Esophagus squamous epithelium (tissue), 5 donors: ENCODE measurements at places on chromosomes 16 and 17.

DNA sequence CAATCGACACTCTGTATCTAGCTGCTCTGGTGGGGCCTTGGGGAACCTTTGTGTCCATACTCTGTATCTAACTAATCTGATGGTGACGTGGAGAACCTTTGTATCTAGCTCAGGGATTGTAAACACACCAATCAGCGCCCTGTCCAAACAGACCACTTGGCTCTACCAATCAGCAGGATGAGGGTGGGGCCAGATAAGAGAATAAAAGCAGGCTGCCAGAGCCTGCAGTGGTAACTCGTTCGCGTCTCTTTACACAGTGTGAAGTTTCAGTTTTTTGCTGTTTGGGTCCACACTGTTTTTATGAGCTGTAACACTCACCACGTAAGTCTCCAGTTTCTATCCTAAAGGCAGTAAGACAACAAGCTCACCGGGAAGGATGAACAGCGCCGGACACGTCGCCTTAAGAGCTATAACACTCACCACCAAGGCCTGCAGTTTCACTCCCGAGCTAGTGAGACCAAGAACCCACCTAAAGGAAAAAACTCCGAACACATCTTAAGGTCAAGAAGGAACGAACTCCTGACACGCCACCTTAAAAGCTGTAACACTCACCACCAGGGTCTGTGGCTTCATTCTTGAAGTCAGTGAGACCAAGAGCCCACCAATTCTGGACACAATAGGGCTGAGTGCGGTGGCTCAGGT is 64.6 kb downstream of the KPNA2 start:
- DNase-seq: no peak

GRCh38 chr16:75181630-75182029 is 25.3 kb downstream of the CTRB2 start:
- DNase-seq: no peak

DNA sequence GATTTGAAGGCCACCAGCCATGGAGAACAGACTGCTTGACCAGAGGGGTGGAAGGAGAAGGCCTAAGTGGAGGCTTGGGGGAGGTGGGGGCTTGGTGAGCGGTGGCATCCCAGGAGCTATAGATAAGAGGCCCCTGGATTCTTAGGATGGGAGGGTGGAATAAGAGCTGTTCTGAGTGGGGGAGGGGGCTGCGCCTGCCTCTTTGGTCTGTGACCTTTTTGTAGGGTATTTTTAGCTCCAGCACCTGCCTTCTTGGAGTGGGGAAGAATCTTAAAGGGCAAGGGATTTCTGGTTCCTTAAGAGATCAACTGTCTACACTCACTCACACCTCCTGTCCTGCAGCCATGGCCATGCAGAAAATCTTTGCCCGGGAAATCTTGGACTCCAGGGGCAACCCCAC is 567 bp downstream of the ENO3 start:
- no peak for DNase-seq

DNA sequence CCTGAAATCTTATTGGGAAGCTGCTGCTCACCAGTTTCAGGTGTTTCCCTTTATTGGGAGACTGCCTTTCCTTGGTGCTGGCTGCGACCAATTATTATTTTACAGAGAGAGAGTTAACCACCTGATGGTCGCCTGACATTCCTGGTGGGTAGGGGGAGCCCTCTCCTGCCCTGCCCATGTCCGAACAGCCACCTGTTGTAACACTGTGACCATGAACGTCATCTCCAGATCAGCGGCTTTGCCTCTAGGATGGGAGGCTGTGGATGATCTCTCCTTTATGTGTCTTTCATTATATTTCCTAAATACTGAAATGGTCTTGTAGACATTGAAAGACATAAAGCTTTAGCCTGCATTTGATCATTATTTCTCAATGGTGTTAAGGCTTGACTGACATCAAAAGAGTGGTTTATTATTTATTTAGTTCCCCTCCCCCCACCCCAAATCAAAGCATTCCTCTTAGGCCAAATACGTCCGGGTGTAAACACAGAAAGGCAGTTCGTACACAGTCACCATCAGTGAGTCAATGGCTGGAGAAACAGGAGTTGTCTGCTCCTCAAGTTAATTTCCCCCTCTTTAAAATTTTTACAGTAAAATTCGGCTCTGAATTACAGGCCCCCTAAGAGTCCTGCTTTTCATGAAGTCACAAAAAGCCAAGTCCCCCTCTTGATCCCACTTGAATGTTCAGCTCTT is 57.8 kb upstream of the CACNG5 start:
- DNase-seq: no peak

- DNase-seq: no peak
Measured at GRCh38 chr17:65600518-65600917, 39.1 kb upstream of the AXIN2 start.

DNA sequence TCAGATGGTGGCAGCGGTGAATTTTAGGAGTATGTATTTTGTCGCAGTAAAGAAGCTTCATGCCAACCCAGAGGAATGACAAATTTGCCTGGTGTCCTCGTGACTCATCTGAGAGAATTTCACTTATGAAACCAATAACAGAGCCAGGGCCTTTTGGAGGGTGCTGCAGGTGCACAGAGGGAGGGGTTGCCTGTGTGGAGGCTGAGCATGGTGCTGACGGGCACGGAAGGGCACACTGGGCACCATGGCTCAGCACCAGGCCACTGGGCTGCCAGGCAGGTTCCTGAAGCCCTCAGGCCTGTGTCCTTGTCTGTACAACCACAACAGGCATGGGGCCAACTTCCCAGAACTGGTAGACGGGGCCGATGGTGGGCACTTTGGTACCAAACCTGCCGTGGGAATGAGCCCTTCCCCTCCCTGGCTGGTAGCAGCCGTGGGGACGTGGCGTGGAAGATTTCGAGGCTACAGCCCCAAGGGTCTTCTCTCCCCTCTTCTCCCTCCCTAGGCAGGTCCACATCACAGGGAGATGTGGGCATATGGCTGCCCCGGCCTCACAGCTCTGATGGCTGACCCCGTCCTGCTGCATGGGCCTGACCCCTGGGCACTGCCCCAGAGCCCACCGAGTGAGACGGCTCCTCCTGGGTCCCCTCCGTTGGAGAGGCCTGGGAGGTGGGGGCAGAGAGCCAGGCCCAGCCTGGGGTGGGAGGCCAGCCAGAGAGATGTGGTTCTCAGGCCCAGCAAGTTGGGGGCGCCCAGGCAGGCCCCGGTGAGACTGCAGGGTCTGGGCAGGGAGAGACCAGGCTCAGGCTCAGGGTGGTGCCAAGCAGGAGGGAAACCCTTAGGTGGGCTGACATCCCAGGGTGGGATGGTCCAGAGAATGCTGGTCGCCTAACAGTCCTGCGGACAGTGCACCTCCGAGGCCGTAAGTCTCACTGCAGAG is 30.2 kb upstream of the ZNF469 start:
- DNase-seq: no peak

- DNase-seq: no peak
Measured at GRCh38 chr17:48128400-48128799, 20.8 kb downstream of the SNX11 start.

DNA sequence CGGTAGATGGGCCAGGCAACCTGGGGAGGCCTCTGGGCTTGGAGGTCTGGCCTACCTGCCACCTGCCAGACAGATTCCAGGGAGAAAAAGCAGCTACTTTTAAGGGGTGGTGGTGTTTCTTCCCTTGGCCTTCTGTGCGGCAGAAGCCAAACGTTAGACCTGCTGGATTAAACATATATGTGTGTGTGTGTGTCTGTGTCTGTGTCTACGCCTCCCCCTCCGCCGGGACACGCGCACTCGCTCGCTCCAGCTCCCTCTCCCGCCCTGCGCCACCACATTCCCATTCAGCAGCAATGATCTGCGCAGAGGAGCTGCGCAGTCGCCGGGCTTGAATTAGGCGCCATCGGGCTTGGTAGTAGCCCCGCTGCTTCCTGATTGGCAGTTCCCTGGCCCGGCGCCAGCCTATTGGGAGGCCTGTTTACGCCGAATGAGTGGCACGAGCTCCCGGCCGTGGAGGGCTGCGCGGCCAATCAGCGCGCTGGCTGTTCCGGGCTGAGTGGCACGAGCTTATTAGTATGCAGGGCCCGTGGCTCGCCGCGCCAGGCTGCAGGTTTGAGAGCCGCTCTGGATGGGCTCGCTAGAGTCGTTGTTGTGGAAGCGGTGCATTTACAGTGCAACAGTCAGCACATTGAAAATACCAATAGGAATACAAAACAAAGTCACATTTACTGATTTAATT is at the start of gene BAHCC1:
TSS of gene BAHCC1 (plus strand) at position 537 of the 679 bp plus-strand sequence. CDS start 4,283 bp downstream, outside the sequence.
- DNase-seq: peak; percentile 97

- DNase-seq: no peak
Measured at GRCh38 chr16:4537376-4538343, 913 bp downstream of the CDIP1 start.

- no peak for DNase-seq
Measured at GRCh38 chr17:542943-543342, 171.7 kb downstream of the VPS53 start.

GRCh38 chr16:14485811-14486519 is 144.1 kb downstream of the PARN start:
- DNase-seq: no peak

- no peak for DNase-seq
Measured at GRCh38 chr17:21705021-21705601, 12.8 kb downstream of the KCNJ18 start.

- no peak for DNase-seq
Measured at GRCh38 chr17:61338874-61339478, 60.7 kb upstream of the TBX2 start.

DNA sequence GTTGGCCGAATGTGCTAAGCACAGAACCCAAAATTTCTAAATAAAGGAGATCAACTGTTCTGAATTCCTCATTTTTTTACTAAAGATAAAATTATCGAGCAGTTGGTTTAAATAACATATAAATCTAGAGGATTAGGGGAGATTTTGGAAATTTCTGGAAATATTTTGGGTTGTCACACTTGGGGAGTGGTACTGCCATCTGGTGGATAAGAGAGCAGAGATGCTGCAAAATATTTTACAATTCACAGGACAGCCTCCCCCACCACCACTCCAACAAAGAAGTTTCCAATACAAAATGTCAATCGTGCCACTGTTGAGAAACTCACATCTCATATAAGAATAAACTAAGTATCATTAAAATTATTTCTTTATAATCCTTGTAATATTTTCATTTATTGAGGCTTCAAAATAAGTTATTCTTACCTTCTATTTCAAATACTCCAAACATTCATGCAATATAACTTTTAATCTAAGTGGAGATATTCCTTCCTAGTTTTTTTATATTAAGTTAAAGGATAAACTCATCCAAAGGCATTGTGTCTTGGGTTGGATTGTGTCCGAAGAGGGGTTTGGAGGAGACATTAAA is 17.0 kb upstream of the ABCA8 start:
- no peak for DNase-seq

DNA sequence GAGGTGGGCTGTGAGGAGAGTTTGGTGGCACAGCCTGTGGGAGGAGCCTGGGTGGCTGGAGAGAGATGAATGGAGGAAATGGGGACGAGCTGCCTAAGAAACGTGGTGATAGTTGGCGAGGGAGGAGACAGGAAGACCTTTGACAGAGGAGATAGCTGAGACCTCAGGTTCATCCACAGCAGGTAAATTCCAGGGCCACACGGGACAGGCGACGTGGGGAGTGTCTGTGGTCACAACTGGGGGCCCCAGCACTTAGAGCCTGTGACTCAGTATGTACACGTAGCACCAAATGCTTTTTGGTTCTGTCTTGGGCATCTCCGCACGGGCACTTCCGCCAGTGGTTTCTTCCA is 7.7 kb downstream of the MINK1 start:
- DNase-seq: no peak

DNA sequence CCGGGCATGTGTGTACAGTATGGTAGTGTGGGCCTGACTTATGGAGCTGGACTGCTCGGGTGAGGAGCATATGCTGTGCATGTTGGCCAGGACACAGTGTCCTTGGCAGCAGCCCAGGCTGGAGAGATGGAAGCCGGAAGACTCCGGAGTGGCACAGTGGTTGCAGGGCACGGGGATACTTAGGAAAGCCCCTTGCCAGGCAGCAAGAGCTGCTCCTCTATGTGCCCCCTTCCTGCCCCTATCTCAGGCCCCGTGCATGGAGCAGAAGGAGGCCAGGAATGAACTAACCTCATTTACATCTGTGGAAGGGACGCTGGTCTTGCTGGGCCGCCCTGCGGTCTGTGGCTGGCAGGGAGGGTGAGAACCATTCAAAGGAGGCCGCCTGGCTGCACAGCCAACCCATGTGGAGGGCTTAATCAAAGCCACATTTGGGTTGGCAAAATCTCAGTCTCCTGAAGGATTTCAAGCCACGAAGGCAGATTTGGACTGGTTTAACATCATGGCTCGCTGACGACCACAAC is 32.2 kb upstream of the RCVRN start:
- no peak for DNase-seq

DNA sequence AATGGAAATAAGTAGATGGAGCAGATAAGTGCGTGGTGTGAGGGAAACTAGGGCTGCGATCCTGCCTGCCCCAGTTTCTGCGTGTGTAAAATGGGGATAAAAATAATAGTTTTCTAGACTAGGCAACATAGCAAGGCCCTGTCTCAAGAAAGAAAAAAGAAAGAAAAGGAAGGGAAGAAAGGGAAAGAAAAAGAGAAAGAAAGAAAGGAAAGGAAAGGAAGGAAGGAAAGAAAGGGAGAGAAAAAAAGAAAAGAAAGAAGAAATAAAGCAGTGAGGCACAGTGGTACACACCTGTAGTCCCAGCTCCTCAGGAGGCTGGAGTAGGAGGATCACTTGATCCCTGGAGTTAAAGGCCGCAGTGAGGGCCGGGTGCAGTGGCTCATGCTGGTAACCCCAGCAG is 2.2 kb upstream of the PKMYT1 start:
- no peak for DNase-seq

- no peak for DNase-seq
Measured at GRCh38 chr16:30142672-30143346, 19.8 kb upstream of the MAPK3 start.

- DNase-seq: no peak
Measured at GRCh38 chr16:69405757-69406156, 18.7 kb upstream of the CYB5B start.

GRCh38 chr17:78344666-78345065 is 15.2 kb downstream of the SOCS3 start:
- no peak for DNase-seq

GRCh38 chr16:72142476-72142875 is 29.5 kb downstream of the PMFBP1 start:
- DNase-seq: no peak

- DNase-seq: no peak
Measured at GRCh38 chr16:16166949-16167348, 56.3 kb downstream of the ABCC6 start.

DNA sequence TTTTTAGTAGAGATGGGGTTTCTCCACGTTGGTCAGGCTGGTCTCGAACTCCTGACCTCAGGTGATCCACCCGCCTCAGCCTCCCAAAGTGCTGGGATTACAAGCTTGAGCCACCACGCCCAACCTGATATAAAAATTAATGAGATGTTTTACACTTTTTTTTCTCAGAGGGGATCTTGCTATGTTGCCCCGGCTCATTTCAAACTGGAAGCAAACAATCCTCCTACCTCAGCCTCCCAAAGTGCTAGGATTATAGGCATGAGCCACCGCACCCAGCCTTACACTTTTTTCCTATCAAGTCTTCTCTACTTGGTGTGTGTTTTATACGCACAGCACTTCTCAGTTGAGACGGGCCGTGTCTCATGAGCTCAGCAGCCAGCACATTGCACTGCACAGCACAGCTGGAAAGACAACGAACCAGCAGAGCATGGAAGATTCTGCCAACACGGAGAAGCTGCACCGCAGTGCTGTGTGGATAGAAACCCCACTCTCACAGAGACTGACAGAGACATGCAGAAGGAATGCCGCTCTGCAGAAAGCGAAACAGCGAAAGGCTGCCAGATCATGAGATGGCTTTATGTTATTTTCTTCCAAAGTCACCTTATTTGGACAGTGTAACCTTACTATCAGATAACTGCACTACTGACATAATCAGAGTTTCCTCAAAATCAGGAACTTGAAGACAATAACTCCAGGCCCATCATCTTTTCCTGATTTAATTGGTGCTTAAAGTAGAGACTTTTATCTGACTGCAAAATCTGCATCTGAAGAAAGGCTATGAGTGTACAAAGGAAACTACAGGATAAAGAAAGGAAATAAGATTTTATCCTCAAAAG is 6.5 kb upstream of the QRICH2 start:
- no peak for DNase-seq
